CD8-positive, alpha-beta memory T cell (primary cell): ENCODE measurements at places on chromosomes 1 and 21.

- no peak for DNase-seq
Measured at GRCh38 chr21:31172328-31172727, 134.1 kb upstream of the KRTAP19-8 start.

DNA sequence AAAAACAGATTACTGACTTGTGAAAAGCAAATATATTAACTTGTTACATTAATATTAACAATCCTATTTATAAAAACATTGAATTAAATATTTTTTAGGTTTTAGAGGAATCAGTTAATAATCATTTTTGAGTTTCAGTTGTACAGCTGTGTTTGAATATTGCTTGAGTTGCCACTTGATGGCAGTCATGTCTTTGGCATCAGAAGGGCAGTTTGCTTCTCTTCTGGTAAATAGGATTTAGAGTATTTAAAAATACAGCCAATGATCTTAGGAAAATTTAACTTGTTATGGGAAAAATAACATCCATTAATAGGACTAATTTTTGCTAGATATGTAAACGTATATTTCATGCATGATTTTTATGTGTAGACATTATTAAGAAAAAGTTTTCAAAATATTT lies 234.1 kb downstream of the NCAM2 start:
- DNase-seq: no peak

DNA sequence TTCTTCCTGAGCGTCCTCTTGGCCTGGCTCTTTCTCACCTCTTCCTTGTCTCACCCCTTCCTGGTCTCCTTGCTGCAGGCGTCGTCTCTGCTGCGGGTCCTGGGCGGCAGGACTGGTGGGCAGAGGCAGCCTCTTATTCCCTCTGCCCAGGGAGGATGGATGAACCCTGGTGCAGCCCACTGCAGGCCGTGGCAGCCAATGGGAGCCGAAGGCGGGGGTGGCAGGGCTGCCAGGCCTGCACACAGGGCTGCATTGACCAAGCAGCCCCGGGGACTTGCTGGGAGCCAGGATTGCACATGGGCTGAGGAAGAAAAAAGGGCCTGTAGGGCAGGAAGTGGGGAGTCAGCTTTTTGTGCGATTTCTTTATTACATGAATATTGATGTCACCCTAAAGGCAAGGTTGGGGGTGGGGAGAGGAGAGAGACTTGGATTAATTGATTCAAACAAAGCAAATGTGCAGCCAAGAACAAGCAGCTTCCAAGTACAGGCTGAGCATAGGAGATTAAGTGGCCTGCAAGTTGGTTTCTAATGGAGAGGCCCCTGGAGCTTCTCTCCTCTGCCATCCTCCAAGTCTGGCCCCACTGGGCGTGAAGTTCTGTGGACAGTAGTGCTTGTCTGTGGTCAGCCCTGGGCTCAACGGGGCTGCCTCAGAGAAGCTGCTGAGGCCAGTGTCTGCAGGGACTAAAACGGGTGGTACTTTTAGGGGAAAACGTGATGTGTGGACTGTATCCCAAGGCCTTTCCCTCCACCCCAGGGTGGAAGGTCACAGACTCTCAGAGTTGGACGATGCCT lies at the start of gene S100B:
S100B (minus strand) TSS at position 108 of the 792 bp plus-strand sequence. CDS start 2,667 bp downstream, outside the sequence.
- no peak for DNase-seq

DNA sequence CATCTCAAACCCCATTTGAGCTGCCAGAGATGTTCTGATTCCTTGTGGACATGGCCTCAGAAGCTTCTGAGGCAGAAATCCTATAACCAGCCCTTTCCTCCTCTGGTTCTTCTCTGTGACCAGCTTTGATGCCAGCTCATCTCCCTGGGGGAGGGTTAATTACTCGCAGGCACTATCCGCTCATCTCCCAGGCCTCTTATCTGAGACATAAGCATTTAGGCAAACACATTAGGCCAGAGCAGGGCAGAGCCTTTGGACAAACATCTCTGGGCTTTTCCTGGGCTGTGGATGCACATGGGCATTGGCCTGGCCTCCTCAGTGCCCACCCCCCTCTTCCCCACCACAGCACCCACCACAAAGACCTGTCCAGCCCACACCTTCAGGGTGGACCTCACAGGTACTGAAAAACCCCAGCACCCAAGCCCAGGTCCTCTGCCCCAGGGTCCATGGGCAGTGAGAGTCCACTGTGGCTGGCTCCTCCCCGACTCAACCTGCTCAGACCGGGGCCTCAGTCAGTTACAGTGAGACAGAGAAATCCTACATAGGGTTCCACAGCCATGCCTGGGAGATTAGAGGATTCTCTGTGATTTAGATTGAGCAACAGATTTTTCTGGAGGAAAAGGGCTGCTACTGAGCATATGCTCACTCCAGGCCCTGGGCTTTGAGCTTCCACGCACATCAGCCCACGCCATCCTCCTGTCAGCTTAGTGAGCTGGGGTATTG lies 26.9 kb downstream of the IGSF21 start:
- DNase-seq: no peak

DNA sequence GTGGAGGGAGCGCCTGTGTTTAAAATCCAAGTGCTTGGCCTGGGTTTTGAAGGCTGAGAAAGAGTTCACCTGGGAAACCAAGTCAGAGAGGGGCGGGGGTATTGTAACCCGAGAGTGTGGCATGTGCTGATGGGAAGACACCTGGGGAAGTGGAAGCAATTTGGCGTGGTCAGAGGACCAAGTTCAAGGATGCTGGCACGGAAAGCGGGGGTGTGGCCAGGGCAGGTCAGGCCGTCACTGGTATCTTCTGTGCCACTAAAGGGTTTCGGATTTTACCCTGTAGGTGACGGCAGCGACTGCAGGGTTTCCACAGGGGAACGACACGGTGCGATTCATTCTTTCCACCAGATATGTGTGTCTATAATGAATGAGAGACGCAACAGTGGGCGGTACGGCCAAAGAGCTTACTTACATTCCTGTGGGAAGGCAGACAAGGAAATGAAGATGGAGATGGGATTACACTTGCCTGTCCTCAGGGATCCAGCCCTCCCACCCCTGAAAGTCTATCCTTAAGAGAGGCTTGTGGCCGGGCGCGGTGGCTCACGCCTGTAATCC lies 31.3 kb downstream of the CA6 start:
- no peak for DNase-seq

DNA sequence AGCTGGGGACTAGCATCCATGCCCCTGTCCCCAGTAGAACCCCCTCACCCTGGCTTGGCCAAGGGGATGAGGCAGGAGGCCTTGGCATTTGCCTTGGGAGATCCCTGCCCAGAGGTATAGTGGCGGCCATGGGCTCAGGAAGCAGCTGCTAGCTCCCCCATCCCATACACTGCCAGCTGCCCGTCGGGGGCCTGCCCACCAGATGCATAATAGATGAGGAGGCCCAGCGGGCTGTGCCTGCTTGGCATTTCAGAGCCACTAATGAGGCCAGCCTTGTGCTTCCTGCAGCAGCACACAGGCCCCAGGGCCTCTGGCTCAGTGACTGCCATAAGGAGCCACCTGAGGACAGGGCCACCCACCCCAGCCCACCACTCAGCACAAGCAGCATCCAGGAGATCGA lies 23.6 kb downstream of the RAP1GAP start:
- DNase-seq: no peak

- no peak for DNase-seq
Measured at GRCh38 chr1:115041654-115042053, 12.0 kb downstream of the TSHB start.
